ENCODE measurements at places on chromosomes 4 and X. TPM values are rescaled to one million over a fixed set of nuclear protein-coding genes. Genes with fewer than 3 reads are reported as not detected.

DNA sequence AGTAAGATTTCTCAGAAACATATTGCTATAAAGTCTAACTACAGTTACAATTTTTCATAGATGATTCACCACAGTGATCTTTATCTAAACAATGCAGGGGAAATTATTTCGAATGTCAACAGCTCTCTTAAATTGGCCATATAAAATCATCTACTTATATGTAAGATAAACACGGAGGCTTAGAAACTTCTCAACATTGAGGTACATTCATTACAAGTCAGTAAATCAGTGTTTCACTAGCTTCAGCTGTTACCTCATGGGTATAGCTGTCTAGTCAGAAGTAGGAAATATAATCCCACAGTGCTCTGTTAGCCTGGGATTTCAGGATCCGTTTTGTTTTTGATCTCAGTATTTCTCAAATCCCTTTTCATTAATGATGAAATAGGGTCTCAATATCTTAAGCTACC lies 43.2 kb downstream of the PCDH7 start:
- DNase-seq, result no peak

DNA sequence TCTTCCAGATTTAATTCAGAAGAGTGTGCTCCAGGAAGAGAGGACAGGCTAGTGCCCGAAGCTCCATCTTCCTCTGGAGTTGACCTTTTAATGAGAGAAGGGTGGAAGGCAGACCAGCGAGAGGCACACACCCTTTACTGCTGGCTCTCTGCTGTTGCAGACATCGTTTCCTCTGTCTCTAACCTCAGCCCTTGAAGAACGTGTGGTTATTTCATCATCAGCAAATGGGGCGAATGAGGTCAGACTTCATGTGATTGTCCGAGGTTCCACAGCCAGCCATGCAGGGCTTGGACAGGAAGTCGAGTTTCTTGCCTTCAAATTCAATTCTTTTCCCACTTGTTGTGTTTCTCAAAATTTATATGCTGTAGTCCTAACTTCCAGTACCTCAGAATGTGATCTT lies 155.2 kb upstream of the MSX1 start:
- DNase-seq, result no peak

DNA sequence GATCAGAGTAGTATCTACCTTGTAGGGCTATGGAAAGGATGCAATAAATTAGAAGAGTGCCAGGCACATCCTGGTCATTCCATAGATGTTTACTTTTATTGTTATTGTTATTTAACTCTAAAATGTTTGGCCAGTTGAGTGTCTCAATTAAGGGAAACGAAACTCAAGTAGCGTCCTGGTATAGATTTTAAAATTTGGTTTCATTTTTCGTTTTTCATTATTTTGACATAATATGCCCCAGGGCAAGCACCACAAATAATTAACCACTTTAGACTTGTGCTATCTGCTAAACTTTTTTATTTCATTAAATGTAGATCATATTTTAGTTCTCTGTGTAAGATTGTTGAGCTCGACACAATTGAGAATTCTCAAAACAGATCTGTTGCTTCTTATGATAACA lies 179.7 kb upstream of the PRPS2 start:
- DNase-seq, result no peak

DNA sequence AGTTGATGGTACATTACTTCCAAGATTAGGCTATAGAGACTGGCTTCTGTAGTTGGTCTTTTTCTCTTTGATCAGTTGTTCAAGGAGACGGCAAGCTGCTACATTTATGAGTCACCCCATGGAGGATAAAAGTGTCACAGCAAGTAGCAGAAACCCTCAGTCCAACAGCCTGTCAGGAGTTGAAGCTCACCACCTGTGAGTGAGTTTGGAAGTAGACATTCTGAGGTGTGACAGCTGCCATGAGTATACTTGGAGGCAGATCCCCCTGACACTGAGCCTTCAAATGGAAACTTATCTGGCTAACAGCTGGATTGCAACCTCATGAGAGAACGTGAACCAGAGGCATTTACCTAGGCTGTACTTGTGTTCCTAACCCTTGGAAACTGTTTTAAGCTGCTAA lies 68.0 kb downstream of the CCNG2 start:
- no peak for DNase-seq

The CT45A3 gene
- not detected for total RNA-seq

The RTL3 gene
- not detected for total RNA-seq
